IPS DF 19.7 (cell line): ENCODE measurements at places on chromosomes 16 and 17.

DNA sequence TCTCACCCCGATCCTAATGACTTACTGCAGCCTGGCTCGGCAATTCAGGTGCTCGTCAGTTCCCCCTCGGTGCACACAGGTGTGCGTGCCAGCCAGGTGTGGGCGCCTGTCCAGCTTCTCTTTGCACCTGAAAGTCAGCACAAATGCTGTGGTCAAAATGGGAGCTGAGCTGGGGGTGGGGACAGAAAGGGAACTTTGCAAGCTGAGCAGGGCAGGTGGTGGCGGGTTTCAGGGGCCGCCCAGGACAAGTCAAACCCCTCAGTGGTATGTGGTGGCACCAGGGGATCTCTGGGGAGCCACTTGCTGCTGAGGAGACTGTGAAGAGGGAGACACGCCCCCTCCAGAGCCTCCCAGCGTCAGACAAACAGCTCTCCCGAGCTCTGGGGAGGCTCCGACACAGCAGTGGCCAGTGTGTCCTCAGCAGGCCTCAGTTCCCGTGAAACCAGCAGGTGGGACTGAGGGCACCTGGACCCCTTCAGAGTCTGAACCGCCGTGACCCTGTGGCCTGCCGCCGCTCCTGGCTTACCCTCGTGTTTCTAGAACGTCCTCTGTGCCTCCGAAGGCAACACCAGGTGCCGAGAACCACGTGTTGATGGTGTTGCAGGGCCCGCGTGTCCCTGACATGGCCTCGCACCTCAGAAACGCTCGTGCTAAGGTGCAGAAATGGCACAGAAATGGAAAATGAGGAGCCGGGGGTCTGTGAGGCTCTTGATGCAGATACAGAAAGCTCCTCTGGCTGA, 233.5 kb upstream of the TNRC6C start:
- DNase-seq, result no peak

DNA sequence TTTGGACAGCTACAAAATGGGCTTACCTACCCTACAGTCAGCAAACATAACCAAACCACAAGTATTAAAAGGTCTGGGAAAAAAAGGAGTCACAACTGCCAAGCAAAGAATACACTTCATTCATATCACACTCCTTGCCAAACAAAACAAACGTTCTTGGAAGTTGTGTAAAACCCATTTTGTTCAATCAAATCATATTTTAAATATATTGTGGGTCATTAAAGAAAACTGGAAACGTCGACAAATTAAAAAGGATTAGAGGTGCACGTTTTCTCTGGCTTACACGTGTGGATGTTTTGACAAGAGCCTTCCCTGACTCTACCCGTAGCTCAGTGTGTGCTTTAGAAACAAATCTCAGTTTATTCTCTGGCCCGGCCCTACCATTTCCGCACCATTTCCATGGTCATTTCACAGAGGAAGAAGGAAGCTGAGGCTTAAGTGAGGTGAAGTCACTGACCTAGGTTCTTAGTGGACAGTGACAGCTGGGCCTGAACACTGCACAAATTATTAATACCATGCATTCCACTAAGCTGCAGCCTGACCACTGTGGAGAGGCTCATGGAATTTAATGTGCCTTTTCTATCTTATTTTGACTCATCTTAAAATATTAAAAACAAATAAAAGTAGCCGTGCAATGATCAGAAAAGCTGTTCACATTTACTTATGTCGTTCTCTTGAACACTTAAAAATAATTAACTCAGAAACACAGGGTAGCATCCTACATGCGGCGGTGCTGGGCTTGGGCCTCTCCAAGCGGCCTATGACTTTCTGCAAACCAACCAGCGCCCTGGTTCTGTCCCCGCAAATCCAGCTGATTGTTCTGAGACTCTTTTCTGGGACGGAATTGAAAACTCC, 968 bp downstream of the CEP112 start:
- no peak for DNase-seq

- DNase-seq, result no peak
Observed at GRCh38 chr16:4301177-4301576, 14.7 kb upstream of the GLIS2 start.

GRCh38 chr16:79250502-79251098, 349.9 kb downstream of the MAF start:
- DNase-seq, result no peak

GRCh38 chr16:3089717-3090592, 9.1 kb downstream of the ZSCAN10 start:
- DNase-seq, result no peak

DNA sequence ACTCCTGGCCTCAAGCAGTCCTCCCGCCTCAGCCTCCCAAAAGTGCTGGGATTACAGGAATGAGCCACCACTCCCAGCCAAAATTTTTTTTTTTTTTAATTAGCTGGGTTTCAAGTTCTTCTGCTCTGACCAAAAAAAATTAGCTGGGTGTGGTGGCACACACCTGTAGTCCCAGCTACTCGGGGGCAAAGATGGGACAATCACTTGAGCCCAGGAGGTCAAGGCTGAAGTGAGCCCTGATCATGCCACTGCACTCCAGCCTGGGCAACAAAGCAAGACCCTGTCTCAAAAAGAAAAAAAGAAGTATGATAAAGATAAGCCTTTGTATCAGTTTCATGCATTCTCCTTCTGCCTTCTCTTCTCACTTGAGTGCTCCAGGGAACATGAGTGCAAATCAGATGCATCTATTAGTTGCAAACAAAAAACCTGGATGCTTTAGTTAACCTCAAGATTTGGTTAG, 1.9 kb downstream of the NQO1 start:
- no peak for DNase-seq

DNA sequence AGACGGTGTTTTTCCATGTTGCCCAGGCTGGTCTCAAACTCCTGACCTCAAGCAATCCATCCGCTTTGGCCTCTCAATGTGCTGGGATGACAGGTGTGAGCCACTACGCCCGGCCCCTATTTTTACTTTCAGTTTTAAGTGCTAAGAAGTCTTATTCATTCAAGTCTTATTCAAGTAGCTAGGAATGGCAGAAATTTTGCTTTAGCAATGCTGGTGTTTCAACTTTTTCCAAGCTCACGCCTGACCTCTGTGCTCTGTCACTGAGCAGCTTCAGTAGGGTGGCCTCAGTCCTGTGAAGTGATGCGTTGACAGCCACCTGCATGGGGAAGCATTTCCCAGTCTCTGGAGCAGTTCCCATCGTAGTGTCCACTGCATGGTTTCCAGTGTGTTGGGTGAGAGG, 12.9 kb downstream of the ZNF750 start:
- DNase-seq, result no peak

- DNase-seq, result no peak
Observed at GRCh38 chr17:7440834-7441195, 1.5 kb downstream of the FGF11 start.

- DNase-seq, result no peak
Observed at GRCh38 chr17:40501499-40501911, at the start of gene TNS4. TNS4 (minus strand) TSS chr17:40501623; CDS start chr17:40496425, 5,198 bp downstream.

DNA sequence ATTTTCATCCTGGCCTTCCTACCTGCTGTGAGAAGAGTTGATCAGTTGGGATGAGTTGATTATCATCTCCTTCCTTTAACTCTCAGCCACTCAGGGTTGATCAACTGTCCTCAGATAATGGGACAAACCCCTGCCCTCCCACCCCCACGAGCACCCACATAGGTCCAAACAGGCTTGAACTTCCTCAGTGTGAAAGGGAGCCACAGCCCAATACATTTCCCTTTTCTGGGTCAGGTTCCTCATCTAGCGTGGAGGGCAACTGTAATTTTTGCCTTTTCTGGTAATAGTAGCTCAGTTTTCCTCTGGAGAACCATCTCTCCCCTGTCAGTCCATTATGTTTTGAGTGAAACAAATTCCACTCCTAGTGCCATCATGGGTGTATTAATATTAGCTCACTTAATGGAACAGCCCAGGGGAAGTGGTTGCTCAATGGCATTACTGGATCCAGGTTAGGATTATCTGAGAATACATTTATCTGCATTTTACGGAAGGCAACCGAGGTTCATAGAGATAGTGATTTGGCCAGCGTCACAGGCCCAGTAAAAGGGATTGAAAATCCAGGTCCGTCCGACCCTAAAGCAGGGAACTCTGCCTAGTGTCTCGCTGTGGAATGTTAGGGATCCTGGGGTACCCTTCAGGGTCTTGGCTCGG, 476 bp upstream of the LPCAT2 start:
- DNase-seq, result no peak

DNA sequence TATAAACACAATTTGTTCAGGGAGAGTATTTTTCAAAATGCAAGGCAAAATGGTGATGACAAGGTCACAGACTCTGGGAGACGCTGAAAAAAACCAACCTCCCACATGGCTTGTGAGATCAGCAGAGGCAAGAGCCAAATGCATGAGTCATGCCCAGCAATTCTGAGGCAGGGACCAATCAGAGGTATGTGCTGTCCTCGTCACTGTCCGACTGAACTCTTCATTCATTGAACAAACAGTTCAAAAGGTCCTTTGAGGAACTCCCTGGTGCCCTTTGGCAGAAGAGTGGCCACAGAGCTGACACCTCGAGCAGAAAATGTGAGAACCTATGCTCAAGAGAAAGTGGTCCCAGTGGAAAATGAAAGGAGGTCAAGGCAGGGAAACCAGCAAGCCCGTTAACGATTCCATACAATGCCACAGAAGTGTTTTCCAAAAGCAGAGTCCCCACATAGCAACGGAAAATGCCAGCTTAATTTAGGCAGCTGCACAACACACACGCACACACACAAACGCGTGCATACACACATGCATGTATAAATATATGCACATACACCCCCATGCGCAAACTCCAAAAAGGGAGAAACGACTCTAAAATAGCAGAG, 50.9 kb downstream of the CDH11 start:
- DNase-seq, result peak; percentile 35

DNA sequence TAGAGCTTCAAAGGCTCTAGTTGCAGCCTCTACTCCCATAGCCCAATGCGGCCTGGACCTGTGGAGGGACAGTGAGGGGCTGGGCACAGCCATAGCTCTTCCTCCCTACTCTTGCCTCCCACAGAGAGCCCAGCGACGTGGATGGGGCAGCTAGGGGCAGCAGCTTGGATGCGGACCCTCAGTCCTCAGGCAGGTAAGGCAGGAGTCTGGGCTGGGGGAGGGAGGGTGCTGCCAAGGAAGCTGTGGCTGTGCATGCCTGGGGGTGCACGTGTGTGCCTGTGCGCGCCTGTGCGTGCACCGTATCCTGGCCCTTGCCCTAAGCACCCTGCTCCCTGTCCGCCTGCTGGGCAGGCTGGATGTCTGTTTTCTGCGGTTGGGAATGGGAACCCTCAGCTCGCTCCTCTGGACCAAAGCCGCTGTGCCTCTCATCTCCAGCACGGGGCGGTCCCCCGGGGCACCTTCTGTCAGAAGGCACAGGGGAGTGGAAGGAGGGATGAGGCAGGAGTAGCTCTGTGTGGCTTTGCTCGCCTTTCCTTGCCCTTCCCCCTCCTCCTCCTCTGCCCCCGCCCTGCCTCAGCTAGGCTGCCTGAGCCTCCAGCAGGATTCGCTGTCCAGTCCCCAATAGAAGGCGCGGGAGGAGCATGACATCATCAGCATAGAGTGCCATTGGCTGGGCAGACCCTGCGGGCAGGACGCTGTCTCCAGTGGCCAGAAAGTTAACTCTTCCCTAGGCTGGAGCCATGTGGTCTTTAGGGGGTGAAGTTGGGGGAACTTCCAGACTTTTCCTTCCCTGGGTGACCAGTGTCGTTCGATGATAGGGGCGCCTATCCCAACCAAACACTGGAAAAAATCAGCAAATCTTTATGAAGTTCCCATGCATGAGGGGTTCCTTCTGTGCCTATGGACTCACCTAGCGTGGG, 797 bp downstream of the PRCD start:
- DNase-seq, result peak; percentile 95

DNA sequence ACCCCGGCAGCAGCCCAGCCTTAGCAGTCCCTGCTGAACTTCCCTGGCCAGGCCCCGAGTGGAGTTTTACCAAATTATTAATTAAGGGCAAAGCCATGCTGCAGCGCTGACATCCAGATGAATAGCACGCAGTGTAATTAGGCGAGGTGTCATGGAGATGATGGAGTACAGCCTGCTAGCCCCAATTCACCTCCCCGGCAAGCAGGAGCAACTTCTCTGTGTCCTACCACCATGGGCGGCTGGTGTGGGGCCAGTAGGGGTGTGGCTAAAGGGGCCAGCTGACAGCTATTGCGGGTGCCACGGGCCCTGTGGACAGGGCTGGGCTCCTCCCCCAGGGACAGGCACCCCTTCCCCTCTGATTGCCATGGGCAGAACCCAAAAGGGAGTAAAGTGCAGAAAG, 24.5 kb downstream of the ENDOV start:
- no peak for DNase-seq

DNA sequence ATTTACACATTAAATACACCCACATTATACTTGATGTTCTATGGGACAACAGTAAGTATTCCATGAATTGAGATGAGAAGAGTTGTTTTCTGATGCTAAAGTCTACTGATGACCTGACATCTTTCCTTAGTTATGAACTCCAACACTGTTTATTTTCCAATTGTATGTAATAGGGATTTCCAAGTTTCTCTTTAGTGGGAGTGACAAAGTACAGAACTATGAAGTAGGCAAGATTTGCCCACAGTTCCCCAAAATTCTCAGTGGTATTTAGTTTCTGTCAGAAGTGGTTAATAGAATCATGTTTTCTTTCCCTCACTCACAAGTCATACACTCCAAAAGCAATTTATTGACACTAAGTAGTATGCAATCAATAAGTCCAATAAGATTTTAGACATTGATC, 22.5 kb upstream of the ABCA6 start:
- DNase-seq, result no peak

DNA sequence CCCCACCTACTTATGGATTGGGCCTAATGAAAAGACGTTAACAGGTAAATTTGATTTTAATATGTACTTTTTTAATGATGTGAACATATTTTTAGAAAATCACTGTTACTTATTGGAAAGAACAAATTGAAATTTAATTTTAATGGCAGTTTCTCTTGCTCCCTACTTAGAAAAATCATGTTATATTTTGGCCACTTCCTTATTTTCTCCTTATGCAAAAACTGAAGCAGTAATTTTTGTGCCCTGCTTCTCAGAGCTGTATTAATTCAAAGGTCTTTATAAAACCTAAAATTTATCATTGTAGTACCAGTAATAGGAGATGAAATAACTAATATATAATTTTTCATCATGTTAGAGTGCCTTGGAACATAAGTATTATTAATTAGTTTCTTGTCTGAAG, 2.8 kb downstream of the ZPBP2 start:
- no peak for DNase-seq

DNA sequence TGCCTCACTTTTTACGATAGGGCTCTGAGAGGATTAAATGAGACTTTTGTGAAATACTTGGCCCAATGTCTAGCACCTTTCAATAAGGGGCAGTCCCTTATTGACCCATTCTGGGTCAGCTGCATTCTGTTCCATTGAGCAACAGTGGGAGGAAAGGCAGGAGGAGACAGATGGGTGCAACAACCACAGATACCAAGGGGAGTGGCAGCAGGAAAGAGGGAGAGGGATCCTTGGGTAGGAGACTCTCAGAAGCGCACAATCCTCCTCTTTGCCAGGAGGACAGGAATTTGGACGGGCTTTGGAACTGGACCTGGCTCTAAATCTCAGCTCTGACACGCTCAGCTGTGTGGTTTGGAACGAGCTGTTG, 3.5 kb downstream of the PIPOX start:
- no peak for DNase-seq
